ENCODE measurements at places on chromosomes 1 and 21.

GRCh38 chr1:8047686-8048445 is 21.8 kb upstream of the ERRFI1 start:
- DNase-seq, result no peak

DNA sequence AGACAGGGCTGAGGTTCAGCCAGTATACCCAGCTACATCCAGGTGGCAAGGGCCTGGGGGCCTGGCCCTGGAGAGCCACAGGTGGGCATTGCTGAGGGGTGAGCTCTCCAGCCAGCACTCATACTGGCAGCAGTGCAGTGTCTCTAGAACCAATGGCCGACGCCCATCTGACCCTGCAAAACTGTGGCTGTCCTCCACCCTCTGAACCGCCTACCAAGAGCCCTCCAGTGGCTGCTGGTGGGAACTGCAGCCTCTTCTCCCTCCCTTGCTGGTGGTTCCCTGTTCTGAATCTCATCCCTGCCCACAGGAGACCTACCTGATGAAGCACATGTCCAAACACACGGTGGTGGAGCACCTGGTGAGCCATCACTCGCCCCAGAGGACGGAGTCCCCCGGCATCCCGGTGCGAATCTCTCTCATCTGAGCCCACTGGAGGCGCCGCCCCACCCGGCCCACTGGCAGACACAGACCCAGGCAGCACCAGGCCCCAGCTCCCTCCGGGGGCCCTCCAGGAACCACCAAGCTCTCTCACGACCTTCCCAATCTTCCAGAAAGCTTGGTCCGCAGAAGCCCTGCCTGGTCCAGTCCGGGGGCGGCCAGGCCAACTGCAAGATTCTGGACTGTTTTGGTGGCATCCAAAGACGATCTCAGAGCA is 22.1 kb downstream of the A3GALT2 start:
- DNase-seq, result no peak

DNA sequence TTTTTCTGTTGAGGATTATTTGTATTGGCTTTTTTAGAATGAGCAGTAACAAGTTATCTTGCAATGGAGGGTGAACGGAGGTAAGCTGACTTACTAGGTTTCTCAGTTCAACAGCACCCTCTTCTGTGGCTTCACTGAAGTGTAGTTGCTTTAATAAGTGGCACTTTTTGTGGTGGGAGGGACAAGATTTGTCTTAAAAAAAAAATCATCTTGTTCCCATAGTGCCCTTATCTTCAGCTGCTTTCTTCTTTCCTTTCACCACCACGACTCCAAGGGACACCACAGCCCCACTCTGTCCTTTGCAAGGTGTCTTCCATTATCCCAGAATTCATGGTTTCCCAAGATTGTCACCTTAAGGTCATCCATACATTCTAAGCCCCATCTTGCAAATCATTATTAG is 92.9 kb downstream of the PIGK start:
- DNase-seq, result no peak

- DNase-seq, result no peak
These were observed 46.5 kb downstream of the MORN1 start for GRCh38 chr1:2344744-2345296.

DNA sequence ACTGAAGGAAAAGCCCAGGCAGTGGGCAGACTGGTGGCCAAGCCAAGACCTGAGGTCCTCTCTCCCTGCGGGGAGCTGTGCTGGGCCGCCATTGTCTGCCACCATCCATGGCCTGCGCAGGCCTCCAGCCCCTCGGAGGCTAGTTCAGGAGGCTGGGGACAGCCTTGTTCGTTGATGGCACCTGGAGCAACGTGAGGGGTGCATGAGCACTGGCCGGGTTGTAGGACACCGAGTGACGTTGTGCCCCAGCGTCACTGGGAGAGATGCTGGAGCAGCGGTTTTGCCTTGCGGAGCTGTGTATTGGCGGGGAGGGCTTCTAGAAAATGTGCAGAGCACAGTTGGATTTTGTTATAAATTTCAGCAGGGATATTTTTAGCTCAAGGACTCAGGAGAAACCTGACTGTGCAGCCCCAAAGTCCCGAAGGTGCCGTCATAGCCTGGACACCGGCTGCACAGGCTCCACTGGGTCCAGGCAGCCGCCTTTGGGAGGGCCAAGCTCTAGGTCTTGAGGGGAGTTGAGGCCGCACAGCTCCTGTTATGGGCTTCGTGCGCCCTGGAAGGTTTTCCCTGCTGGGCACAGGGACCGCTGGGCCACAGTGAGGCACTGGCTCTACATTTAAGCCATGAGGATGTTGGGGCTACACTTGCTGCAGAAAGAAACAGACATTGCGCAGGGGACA is 48.2 kb upstream of the ADARB1 start:
- DNase-seq, result no peak

DNA sequence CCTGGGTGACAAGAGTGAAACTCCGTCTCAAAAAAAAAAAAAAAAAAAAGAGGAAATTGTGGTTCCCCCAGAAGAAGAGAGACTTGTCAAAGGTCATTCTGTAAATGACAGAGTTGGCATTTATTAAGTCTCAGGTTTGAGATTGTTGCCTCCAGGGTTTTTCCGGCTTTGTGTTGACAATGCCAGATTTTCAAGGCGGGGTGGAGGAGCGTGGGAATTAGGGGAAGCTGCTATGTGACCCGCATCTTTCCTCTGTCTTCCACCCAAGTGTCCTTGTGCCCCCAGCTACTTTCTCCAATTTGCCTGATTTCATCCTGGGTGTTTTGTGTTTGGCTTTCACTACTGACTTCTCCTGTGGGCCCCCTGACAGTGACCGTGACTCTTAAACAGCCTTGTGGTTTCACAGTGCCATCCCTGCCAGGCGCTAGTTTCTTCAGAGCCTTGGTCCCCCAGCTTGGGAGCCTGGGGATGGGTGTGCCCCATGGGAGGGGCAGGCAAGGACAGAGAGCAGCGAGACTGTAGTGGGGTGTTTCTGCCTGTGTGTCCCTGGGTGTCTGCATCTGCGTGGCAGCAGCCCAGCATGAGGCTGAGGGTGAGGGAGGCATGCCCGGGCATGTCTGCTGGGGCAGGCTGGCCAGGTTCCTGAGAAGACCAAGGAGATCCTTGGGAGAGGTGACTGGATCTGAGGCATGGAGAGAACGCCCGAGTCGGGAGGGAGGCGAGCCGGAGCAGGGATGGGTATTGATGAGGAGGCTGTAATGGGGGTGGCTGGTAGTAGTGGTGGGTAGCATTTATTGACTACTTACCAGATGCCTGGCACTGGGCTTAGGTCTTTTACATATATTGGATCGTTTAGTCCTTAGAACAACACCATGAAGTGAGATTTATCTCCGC is 46.3 kb downstream of the IER5 start:
- no peak for DNase-seq

DNA sequence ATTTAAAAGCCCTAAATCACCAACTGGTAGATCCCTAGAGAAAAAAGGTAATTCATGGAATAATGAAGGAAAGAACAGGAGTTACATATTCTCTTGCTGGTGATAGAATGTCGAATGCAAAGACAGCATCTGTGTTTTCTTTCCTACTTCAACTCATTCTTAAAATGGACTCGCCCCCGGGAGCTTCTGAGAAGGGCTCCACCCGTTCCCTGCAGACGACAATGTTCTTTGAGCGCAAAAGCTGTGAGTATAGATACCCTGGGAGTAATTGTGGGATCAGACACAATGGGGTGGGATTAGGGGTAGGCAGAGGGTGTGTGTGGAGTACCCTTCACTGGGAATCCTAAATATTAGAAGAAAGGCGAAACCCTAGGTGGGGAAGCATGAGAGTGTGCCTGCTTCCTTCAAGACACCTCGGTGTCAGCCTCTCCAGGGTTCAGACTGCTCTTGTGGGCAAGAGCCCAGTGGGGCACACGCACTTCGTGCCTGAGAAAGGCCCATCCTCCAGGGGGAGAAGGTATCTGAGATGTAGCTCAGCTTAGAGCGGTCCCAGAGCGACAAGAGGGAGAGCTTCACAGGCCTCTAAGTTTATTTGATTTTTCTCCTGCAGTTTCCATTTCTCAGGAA is 123.3 kb upstream of the DPYD start:
- no peak for DNase-seq

- DNase-seq, result no peak
These were observed 202.3 kb downstream of the KIF26B start for GRCh38 chr1:245356891-245357585.

- no peak for DNase-seq
These were observed 28.1 kb upstream of the SNX27 start for GRCh38 chr1:151583796-151584195.

- DNase-seq, result no peak
These were observed 51.8 kb downstream of the ANGPTL1 start for GRCh38 chr1:178819123-178819522.

GRCh38 chr21:46397993-46398392 is 60.7 kb upstream of the DIP2A start:
- no peak for DNase-seq

DNA sequence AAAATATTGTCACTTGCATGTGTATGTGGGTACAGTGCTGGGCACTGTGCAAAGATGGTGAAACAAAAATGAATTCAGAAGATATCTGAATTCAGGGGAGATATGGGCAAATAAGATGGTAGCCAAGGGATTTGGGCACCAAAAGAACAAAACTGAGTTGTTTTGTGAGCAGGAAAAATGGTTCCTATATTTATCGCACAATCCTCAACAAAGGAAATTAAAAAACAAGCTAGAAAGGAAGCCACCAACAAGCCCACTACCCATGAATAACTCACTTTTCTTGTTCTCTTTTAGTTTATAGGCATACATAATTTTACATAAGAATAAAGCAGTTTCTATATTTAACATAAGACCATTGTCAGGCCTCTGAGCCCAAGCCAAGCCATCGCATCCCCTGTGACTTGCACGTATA is 40.7 kb upstream of the VASH2 start:
- no peak for DNase-seq

DNA sequence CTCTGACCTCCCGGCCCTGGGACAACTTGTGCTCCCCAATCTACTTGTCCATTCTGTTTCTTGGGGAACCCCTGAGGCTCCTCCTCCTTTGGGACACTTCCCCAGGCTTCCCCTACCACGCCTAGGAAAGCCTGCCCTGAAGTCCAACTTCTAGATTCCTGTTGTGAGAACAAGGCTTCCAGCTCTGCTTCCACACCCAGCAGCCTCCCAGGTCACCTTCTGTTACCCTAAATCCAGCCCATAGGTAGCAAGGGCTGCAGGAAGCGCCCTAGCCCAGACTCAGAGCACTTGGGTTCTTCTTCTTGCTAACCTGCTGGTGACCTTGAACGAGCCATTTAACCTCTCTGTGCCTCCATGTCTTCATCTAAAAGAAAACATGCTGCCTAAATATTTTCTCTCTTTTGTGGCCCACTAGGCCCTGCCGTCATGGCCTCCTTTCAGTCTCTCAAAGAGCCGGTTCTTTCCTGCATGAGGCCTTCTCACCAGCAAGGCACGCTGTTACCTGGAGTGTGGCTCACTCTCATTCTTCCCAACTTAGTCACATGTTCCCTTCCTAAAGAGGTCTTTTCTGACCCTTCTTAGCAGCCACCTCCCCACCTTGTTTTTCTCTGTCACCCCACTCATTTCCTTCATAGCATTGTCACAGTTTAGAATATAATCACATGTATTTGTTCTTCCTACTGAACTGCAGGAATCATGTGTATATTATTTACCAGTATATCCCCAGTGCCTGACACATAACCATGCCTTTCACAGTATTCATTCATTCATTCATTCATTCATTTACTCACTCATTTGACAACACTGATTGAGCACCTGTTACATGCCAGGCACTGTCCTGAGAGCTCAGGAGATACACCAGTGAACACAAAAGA is 1.4 kb downstream of the CAPN2 start:
- no peak for DNase-seq

DNA sequence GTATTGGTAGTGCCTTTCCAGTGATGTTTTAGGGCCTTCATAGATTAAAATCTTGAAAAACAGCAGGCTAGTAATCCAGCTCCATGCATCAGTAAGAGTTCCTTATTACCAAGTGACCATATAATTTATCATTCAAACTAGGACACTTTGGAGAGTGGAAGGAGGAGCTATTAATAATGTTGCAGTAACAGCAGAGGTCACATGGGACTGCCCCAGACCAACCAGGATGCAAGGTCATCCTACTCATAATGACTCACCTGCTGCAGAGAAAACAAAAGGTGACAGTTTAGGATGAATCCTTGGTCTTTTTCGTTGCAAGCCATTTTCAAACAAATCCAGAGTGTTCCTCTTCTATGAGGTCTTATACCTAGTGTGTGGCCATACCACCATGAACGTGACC is 187.4 kb downstream of the NUF2 start:
- DNase-seq, result no peak

DNA sequence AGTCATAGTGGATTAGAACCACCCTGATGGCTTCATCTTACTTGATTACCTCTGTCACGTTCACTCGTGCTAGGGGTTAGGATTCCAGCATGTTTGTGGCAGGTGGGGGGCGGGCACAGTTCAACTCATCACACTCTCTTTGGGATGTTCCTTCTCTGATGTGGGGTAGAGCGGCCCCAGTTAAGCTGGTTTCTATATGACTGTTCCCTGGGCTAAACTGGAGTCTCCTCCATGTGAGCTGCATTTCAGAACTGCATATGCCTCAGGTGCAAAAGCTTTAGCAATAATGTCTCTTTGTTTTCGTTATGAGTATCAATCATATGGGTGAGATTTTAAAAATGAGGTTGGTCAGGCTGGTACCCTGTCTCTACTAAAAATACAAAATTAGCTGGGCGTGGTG is 393.2 kb downstream of the RPS6KC1 start:
- DNase-seq, result peak; percentile 24

- no peak for DNase-seq
These were observed 44.9 kb downstream of the PLA2G4A start for GRCh38 chr1:186873687-186874086.

GRCh38 chr1:71944006-71944405 is 338.3 kb downstream of the NEGR1 start:
- DNase-seq, result no peak

- DNase-seq, result no peak
These were observed 70.2 kb downstream of the DNM3 start for GRCh38 chr1:171911506-171911905.

- no peak for DNase-seq
These were observed 100.1 kb downstream of the HLX start for GRCh38 chr1:220979371-220979770.

DNA sequence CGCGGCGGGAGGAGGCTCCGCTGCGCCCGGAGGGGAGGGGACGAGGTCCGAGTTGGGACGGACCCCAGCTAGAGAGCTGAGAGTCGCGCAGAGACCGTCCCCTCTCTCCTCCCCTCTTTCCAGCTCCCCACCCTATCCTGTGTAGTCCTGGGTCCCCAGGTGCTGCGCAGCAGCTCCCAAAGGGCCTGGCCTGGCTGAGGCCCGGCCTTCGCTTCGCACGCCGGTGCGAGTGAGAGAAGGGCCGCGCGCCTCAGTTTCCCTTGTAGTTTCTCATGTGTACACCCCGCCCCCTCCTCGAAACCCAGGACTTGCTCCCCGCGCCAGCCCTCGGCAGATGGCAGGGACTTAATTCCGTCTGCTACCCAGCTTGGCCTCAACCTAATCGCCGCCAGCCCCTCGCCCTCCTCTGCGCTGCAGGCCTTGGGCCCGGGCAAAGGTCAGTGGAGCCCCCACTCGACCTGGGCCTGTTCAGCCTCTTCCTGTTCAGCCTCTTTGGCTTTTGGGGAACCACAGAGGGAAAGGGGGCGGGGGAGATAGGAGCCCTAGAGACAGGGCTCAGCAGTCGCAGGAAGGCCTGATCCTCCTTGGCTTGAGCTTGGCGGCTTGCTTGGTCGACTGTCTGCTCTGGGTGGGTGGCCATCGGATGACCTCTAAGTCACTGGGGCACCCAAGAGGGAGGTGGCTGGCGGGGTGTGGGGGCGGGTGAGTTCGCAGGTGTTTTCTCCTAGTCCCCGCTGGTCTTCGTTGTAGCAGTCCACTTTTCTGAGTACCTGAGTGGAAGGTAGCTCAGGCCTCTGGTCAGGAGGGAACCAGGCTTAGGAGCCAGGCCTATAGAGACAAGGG is 1.0 kb downstream of the ZNF687 start:
- no peak for DNase-seq

- DNase-seq, result peak; percentile 68
These were observed 212.4 kb upstream of the USP24 start for GRCh38 chr1:55427606-55428005.

Measured in esophagus muscularis mucosa (tissue), 4 donors.